C1 segment of cervical spinal cord (tissue), 14 donors: ENCODE measurements at places on chromosomes 2 and 18.

DNA sequence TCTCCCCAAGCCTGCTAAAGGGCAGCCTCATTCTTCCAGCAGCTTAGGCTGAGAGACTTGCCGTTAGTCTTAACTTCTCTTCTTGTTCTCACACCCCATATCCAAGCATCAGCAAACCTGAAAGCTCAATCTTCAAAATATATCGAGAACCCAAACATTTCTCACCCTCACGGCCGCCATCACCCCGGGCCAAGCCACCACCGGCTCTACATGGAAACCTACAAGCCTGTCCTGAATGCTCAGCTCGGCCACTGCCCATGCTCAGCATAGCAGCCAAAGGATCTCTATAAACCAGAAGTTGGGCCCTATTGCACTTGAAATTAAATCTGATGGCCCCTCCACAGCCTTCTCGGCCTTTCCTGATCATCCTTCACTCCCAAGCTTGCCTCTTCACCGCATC lies 2.1 kb downstream of the HS1BP3 start:
- DNase-seq = no peak

DNA sequence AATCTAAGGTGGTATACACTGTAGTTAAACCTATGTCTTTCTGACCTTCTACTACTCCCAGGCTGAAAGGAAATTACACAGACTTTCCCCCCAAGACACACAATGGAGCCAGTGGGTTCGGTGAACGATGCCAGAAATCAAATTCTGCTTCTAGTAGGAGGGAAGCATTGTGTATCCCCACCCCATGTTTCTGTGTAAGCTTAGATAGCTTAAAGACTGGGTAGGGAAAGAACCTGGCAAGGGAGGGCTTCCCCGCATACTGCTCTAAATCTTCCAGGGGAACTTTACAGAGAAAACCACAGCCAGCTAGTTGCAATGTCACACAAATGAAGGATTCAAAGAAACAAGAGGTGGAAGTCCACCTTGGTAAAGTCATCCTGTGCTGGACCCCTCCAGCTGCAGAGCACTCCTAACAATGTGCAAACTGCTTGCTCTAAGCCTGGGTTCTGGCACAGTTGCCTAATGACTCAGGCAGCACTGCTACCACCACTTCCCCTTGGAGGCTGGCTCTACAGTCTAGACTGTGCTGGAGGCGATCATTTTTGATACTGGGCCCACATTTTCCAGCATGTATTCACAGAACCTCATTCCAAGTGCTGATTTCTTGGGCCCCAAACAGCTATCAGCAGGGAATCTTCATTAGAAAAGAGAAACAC lies 47.5 kb downstream of the TRIB2 start:
- DNase-seq = no peak

GRCh38 chr18:4821801-4822200 lies 366.7 kb upstream of the DLGAP1 start:
- DNase-seq = no peak

- DNase-seq = no peak
Observed at GRCh38 chr2:182319556-182320505, 107.0 kb downstream of the PDE1A start.

DNA sequence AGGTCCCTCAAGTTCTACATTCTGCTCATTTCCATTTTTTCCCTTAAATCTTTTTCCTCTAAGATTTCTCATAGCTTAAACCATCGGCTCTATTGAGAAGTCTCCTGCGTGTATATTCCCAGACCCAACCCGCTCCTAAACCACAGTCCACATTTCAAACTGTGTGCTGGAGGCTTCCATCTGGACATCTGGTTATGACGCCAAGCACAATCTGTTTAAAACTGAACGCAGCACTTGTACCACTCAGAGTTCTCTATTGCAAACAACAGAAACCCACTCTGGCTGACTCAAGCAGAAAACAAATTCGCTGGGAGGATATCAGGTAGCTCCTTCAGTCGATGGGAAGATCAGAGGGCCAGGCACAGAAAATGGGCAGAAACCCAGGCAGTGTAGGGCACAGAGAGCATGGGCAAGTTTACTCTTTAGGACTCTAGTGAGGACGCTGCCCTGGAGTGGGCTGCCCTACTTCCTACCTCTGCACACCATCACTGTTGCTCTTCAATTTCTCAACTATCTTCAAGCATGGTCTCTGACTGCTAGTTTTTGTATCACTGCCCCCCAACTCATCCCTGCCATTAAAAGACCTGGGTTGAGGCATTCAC lies 5.6 kb upstream of the EML4 start:
- DNase-seq = no peak

DNA sequence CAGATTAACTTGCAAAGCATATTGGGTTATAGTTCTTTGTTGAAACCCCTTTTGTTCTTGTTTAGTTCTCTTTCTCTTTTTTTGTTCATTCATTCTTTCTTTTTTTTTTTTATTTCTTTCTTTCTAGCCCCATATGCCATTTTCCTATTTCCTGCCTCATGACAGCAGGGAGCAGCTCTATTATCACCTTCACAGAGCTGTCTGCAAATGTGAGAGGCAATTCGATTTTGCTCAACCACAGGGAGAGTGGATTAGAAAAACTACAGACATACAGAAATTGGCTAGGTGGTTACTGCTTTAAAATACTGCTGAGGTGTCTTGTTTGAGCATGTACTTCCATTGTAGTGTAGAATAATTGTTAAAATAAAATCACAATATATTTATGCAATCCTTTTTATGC lies 44.2 kb upstream of the TBR1 start:
- DNase-seq = no peak

DNA sequence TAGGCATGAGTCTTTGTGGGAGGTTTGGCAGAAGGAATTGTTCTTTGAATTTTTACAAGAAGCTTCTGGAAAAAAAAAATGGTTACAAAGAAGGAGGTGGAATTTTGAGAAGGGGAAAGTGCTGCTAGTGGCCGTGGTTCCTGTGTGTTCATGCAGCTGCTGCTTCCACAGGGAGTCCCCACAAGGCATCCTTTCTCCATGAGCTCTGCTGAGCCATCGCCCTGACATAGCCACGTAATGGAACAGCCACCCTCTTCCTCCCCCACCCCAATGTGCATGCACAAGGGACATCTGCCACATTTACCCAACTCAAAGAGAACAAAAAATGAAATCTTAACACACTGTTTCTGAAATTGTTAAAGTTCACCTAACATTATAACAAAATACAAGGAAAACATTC lies 529.7 kb downstream of the SATB2 start:
- DNase-seq = no peak

DNA sequence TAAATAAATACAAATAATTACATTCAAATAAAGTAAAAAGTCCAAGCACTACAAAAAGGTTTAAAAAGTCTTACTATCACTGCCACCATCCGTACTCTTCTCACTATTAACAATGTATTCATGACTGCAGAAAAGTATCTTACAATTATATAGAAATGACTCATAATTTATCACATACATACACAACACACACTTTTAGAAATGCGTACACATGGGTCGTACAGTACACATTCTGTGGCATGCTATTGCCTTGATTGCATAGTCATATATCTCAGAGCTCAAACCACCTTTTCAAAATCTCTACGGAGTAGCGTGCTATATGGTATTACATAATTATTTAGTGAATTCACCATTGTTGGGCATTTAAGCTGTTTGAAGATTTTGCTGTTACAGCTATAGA lies 41.6 kb upstream of the ANXA4 start:
- DNase-seq = no peak

DNA sequence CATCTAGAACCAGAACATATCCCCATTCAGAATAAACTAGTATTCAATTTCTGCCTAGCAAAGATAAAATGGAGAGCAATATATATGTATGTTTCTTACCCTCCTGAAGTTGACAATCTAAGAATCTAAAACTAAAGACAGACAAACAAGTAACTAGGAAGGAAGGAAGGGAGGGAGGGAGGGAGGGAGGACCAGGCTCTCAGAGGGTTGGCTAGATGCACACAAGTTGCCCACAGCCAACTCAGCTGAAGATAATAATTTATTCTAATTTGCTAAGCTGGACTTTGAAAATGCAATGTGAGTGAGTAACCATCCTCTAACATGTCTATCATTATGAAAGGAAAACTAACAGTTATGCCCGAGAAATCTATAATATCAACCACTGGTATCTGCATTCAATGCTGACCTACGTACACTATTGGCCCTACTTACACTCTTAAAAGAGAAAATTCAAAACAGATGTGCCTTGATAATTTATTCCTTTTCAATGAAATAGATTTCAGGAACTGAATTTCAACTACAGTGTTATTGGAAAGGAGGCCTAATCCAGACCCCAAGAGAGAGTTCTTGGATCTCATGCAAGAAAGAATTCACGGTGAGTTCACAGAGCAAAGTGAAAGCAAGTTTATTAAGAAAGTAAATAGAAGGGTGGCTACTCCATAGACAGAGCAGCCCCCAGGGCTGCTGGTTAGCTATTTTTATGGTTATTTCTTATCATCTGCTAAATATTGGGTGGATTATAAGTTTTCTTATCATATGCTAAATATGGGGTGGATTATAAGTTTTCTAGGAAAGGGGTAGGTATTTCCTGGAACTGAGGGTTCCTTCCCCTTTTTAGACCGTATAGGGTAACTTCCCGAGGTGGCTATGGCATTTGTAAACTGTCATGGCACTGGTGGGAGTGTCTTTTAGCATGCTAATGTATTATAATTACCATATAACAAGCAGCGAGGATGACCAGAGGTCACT lies 288.5 kb upstream of the SLC39A10 start:
- no peak for DNase-seq

DNA sequence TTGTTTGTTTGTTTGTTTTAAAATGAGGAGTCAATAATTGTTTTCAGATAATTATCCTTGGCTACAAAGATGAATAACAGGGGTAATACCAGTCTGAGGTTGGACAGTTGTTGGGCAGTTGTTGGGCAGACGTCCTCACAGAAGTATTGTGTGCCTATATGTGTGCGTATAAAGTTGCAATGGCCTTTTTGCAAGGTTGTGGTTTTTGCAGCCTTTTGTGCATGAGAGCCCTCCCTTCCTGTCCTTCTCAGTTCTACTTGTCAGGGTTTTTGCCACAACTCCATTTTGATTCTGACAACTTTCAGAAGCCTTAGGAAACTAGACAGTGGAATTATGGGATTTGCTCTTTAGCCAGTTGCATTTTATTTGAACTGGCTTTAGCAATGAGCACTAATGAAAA lies 6.0 kb upstream of the STK39 start:
- DNase-seq = no peak
